ENCODE measurements at places on chromosomes 16 and 17. TPM values are rescaled to one million over a fixed set of nuclear protein-coding genes. Genes with fewer than 3 reads are reported as not detected.

Gene KRTAP4-4
- not detected for total RNA-seq

Gene FKBP10
- 1,584 TPM for total RNA-seq

Gene TP53TG3E
- not detected for total RNA-seq

Gene GPRC5B
- 18.7 TPM for total RNA-seq

Gene IL21R
- 0.30 TPM for total RNA-seq

Gene LGALS9
- total RNA-seq, result 5.5 TPM

Gene RASL10B
- 7.4 TPM for total RNA-seq

Gene CBFB
- 162 TPM for total RNA-seq

Gene SLC22A31
- total RNA-seq, result 8.6 TPM

Gene GNGT2
- total RNA-seq, result not detected

Gene FOXO3B
- total RNA-seq, result 3.6 TPM
